GM19239 (cell line): ENCODE measurements at places on chromosomes 16 and 17.

- no peak for DNase-seq
Observed at GRCh38 chr16:46632778-46633733, 11.9 kb upstream of the SHCBP1 start.

- peak; percentile 27 for DNase-seq
Observed at GRCh38 chr17:44348234-44348987, 3.3 kb downstream of the GRN start.

- DNase-seq = no peak
Observed at GRCh38 chr17:42233156-42233555, 38.9 kb upstream of the GHDC start.

DNA sequence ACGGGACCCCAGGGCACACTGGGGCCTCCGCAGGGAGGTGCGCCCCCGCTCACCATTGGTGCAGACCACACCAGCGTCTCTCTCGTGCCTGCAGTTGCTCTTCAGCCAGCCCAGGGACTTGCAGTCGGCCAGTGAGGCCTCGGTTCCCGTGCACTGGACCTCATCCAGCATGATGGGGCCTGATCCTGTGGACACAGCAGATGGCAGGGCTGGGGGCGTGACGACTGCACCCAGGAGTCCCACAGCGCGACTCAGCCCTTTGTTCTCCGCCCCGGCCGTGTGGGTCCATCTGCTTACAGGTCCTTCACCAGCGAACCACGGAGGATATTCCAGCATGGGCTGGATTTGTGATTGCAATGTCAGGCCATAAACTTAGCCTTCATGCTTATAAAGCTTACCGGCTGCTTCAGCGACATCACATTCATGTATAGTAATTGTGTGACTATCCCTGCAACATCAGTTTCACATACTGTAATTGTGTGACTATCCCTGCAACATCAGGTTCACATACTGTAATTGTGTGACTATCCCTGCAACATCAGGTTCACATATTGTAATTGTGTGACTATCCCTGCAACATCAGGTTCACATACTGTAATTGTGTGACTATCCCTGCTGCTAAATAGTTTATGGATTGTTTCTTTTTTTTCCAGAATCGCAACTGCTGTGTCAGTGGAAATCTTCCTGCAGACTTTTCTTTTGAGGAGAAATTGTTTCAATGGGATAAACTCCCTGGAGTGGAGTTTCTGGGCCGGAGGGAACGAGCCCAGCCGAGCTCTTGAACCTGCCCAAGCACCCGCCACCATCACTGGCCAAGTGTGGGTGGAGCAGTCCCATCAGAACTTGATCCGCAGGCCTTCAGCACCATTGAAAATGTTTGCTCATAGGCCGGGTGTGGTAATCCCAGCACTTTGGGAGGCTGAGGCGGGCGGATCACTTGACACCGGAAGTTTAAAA is 4.8 kb downstream of the LGALS3BP start:
- no peak for DNase-seq

- no peak for DNase-seq
Observed at GRCh38 chr17:72520665-72521303, 400.0 kb downstream of the SOX9 start.

DNA sequence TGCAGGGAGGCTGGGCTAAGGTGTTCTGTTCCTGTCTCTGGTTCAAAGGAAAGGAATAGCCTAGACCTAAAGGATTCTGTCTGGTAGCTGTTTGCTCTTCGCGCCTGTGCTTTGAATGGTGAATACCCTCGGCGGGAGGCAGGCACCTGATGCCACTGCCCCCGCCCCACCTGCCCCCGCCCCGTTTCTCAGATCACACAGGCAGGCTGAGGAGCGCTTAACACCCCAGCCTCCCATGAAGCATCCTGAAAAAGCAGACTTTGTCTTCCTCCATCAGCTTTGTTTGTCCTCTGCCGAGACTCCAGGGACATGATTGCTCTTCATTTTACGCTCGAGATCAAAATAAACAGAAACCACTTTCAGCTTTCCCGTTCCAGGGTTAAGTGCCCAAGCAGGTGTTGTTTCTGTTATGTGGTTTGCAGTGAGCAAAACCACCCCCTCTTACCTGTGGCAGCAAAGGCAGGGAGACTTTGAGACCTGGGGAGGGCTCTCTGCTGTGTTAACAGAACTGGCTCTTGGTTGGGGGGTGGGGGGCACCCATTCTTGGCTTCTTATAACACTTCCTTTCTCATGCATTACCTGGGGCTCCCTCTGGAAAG is 452.1 kb downstream of the WWOX start:
- no peak for DNase-seq

- DNase-seq = no peak
Observed at GRCh38 chr17:16908273-16908672, 63.6 kb downstream of the TNFRSF13B start.

DNA sequence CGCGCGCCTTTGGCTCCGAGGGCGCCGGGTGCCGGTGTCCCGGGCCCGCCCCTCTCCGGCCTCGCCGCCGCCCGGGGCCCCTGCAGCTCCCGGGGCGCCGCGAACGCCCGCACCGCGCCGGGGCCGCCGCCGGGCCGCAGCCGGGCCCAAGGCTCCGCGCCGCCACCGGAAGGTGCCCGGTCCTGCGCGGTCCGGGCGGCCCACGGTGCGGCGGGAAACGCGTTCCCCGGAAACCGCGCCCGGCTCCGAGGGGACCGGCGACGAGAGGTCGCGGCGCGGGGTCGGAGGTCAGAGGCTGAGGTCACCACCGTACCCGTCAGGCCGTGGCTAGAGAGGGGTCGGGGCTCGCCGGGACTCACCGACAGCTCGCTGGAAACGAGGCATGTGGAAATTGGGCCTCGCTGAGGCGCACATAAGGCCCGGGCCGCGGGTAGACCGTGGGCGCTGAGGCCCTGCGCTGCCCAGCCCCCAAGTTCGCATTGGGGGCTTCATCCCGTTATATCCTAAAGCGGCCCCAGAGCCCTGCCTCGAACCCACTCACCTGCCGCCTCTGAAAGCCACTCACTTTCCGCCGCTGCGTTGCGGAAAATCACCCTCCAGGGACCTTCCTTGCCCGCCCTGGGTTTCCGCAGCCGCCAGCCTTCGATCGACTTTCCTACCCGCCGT is at the start of gene DUS1L:
Gene DUS1L (minus strand): TSS at position 167 of the 666 bp plus-strand sequence. CDS start 745 bp downstream, outside the sequence.
- peak; percentile 97 for DNase-seq

DNA sequence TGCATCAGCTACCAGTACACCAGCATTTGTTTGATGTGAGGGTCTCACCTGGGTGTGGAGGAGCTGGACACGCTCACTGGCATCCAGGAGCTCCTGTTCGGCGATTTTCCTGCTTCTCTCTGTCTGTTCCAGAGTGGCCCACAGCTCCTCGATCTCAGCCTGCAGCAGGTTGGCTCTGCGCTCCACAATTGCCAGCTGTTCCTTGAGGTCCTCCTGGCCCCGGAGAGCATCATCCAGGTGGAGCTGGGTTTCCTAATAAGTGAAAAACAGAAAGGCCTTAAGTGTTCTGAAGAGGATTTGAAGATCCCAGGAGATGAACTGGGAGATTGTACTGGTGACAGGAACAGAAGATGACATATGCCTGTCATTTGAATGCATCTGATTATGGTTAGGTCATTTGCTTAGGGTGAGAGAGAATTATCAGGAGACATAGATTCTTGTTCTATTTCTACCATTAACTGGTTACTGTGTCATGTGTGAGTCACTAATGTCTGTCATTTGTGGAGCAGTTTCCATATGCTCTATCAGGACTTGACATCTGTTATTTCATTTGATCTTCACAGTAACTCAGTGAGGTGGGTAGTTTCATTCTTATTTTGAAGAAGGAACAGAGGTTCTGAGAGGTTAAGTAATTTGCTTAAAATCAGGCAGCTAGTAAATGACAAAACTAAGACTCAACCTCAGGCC is 21.5 kb upstream of the MYH13 start:
- no peak for DNase-seq

- DNase-seq = peak; percentile 62
Observed at GRCh38 chr17:27601069-27601974, 29.7 kb upstream of the LGALS9 start.

GRCh38 chr17:8007836-8008235 is 5.4 kb downstream of the GUCY2D start:
- no peak for DNase-seq

- no peak for DNase-seq
Observed at GRCh38 chr16:717450-718245, 2.7 kb downstream of the METRN start.

- no peak for DNase-seq
Observed at GRCh38 chr17:66580956-66581391, 253.9 kb upstream of the CACNG5 start.

DNA sequence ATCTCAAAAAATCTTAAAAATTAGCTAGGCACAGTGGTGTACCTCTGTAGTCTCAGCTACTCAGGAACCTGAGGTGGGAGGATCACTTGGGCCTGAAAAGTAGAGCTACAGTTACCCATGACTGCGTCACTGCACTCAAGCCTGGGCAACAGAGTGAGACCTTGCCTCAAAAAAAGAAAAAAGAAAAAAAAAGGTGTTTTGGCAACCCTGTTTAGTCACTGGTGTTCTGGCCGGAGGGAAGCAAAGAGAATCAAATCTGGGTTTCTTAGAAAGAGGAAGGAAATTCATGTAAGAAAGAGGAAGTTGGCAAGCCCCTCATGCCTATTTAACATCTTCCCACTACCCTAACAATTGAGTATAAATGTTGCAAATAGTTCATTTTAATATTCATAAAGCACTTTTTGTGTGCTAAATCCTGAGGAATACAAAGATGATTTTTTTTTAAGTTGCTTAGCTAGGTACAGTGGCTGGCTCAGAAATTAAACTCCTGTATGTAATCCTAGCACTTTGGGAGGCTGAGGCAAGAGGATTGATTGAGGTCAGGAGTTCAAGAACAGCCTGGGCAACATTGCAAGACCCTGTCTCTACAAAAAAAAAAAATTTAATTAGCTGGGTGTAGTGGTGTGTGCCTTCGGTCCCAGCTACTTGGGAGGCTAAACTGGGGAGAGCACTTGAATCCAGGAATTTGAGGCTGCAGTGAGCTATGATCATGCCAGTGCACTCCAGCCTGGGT is 6.5 kb upstream of the USP32 start:
- DNase-seq = no peak

DNA sequence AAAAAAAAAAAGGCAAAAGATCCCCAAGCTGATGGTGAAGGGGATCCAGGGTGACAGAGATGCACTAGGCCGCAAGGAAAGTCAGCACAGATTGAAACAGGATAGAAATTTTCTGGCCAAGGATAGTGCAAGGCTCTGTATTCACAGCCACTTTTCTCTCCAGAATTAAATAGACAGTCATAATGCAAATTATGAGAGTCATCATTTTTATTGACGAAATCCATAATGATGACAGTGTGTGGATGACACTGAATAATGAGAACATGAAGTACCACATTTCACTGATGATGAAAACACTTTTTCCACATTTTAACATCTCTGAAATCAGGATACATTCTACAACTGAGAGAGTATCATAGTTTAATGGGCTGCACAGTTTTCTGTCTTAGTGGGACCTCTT is 72.5 kb downstream of the CDYL2 start:
- DNase-seq = no peak

GRCh38 chr17:7833011-7833794 is 814 bp upstream of the KDM6B start:
- DNase-seq = no peak
